Fibroblast of skin of abdomen (primary cell): ENCODE measurements at places on chromosomes 12 and 14.

GRCh38 chr12:98121963-98122362 lies 393.4 kb upstream of the TMPO start:
- no peak for DNase-seq

GRCh38 chr12:59597385-59597781 lies 1.6 kb downstream of the SLC16A7 start:
- peak; percentile 96 for DNase-seq

DNA sequence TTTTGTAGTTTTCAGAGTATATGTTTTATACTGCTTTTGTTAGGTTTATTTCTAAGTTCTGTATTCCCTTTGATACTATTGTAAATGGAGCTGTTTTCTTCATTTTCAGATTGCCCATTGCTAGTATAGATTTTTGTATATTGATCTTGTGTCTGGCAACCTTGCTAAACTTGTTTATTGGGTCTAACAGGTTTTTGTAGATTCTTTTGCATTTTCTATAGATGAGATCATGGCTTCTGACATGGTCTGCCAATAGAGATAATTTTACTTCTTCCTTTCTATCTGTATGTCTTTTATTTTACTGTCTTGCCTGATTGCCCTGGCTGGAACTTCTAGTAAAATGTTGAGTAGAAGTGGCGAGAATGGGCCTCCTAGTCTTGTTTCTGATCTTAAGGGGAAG lies 40.3 kb downstream of the ANKRD9 start:
- no peak for DNase-seq

GRCh38 chr12:128702371-128702770 lies 121.4 kb downstream of the SLC15A4 start:
- no peak for DNase-seq

GRCh38 chr12:67813456-67813904 lies 164.9 kb downstream of the DYRK2 start:
- DNase-seq = no peak

- DNase-seq = no peak
These were observed 22.3 kb downstream of the ATP5MC2 start for GRCh38 chr12:53653595-53653994.

DNA sequence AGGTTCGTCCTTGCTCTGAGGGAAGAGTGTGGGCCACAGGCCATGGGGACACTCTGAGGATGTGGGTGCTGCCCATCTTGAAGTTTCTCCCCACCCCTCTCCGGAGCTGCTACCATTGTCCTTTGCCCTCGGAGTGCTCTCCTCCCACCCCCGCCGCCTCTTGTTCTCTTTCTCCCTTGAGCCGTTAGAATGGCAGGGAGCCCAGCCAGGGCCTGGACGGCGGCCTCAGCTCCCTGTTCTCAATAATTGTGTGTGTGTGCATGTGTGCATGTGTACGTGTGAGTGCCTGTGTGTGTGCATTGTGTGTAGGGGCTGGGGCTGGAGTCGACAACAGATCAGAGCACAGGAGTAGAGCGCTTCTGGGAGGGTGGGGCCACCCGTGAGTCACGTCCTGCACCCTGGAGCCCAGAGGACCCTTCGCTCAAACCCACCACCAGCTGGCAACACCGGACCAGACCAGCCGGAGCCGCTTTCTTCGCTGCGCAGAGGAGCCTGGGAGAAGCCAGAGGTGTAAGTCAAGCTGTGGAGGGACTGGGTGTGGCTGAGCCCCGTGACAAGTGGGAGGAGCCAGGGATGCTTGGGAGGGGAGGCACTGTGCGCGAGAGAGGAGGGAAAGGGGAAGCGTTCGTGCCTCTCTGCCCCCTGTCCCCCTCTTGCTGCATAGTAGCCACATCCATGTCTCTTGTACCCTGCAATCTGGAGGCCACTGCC lies 25.9 kb upstream of the KCNA5 start:
- DNase-seq = no peak

GRCh38 chr14:90531497-90531896 lies 134.7 kb downstream of the CALM1 start:
- DNase-seq = no peak

GRCh38 chr12:52395761-52396434 lies 10.2 kb downstream of the KRT82 start:
- DNase-seq = peak; percentile 54

DNA sequence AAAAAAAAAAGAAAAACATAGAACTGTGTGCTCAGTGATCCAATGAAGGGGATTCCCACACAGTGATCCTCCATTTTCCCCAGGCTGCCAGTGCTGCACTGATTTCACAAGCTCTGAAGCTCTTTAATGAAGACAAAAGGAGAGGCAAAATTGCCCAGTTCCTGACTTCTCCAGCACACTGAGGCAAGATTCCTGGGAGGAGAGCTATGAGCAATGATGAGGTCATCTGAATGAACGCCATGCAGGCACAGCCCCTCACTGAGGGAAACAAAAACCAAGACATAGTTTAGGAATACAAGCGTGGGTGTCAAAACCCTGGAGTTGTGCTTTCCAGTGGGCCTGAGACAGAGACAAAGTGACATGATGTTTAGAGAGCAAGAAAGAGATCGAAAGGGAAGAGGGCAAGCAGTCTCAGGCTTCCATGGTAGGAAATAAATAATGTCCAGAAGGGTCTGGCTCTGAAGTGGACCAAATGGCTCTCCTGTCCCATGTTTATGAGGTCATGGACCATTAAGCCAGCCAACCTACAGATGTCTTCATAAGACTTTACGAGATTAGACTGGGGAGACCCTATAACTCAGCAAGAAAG lies 40.9 kb upstream of the SMUG1 start:
- DNase-seq = peak; percentile 96

GRCh38 chr14:22890416-22890815 lies 7.4 kb downstream of the REM2 start:
- no peak for DNase-seq

GRCh38 chr14:58002618-58003017 lies 136.7 kb upstream of the SLC35F4 start:
- DNase-seq = no peak

DNA sequence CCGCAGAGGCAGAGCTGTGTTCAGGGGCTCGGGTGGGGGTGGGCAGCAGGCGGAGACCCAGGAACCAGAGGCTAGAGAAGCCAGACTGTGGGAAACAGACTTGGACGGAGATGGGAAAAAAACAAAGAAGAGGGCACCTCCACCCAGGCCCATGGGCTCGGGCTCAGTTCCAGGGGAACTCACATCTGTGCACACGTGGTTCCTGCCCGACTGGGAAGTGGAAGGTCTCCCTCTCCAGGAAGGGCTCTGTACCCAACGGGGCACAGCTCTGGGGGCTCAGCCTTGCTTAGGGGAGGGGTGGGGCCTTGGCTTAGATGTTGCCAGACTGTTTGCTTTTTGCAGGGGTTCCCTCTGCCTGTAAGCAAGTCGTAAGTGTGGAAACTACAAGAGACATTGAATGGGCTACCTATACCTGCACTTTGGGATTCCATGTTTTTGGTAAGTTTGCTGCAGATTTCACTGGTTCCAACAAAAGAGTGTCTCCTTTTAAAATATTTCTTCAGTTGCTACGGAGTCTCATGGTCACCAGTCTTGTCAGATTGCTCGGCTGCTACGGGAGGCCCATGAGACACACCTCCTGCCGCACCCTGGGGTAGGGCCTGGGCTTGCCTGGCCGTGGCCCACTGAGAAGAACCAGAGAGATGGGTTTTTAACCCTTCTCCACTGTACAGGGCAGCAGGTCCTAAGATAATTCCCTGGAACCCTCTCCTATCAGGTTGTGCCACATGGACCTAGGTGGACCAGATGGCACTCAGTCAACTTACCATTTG lies 127.6 kb upstream of the EVL start:
- DNase-seq = no peak

- DNase-seq = no peak
These were observed 40.5 kb downstream of the RASSF3 start for GRCh38 chr12:64650762-64651161.

- DNase-seq = peak; percentile 91
These were observed 66.0 kb downstream of the KLHL28 start for GRCh38 chr14:44895716-44896115.

DNA sequence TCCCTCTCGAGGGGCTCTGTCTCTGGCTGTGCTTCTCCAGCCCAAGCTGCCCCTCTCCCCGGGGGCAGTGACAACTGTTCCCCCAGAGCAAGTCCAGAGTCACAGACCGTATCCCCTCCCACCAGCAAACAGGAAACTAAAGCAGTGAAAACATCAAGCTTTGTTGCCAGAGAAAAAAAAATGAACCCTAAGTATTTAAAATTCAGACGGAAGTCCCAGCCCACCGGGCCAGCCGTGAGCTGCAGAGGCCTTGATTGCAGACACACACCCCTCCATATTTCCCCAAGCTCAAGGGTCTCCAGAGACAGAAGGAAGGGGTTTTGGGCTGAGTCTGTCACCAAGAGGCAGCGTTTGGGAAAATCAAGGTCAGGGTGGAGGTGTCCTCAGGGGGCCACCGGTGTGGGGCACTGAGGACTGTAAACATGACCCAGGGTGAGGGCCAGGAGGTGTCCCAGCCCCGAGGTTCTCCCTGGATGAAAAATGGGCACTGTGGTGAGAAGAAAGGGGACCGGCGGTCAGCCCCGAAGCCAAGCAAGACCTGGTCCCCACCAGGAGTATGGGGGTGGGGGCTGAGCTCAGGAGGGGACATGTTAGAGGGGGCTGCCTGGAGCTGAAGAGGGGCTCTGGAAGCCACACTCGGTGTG lies 7.7 kb downstream of the PHETA1 start:
- no peak for DNase-seq

- DNase-seq = no peak
These were observed 105.8 kb downstream of the C12orf50 start for GRCh38 chr12:87923361-87923760.

DNA sequence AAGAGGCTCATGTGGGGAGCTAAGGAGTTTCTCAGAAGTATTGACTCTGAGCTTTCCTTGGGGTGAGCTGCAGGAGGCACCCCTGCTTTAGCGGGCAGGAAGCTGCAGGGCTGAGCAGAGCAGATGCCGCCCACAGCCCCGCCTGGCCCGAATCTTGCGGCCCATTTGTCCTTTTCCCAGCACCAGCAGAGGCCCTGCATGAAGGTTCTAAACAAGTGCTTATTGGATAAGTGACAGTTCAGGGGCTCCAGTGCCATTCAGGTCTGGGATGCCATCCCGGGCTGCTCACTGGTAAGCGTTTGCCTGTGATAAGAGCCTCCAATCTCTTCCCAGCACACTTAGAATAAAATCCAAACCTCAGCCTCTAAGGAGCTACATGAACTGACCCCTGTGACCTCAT lies 11.4 kb downstream of the RILPL1 start:
- no peak for DNase-seq

DNA sequence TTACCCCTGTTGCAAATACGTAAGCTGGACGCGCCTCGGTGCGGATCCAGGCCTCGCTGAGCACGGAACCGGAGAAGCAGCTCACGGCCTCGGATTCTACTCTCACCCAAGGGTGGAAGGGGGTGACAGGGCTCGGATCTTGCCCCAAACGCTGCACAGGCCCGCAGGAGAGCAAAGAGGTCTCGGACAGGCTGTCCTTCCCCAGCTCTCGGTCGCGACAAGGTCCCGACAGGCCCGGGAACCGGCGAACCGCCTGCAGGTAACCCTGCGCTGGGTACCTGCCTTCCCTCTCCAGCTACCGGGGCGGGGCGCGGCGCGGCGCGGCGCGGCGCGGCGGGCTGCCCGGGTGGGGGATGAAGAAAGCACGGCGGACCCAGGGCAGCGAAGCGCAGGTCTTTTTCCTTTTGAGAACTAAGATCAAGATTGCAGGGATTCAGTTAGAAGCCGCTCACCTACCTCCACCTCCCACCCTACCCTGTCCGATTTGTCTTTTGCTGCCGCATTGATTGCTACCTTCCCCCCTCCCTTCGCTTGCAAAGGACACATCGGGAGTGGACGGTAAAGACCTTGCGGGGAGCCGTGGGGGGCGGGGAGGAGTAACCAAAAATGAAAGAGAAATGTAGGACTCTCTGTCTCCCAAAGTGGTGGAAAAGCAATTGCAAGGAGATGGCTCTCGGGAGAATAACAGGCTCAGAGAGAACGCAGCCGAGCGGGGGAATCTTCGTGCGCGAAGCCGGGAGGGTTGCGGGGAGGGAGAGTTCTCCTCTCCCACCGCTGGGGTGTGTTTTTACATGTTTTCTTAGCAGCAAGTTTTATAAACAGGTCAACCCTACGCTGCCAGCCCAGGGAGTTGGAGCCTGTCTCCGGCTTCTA lies 8.4 kb upstream of the TBX3 start:
- no peak for DNase-seq

DNA sequence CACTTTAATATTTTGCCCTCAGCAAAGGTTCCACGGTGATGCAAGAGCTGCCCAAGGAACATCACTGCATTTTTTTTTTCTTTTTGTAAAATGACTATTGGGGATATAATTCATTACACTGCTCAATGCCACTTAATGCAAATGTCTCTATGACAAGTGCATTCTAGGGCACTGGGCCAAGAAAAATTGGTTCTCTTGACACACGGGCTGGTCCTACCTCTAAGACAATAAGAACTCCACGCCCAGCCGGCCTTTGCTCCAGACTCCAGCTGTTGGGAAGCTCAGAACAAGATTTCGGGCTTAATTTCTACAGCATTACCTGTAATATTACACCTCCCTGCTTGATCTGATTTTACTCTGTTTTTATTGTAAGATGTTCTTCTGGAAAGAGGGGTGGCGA lies 48.8 kb upstream of the VRK1 start:
- DNase-seq = no peak

DNA sequence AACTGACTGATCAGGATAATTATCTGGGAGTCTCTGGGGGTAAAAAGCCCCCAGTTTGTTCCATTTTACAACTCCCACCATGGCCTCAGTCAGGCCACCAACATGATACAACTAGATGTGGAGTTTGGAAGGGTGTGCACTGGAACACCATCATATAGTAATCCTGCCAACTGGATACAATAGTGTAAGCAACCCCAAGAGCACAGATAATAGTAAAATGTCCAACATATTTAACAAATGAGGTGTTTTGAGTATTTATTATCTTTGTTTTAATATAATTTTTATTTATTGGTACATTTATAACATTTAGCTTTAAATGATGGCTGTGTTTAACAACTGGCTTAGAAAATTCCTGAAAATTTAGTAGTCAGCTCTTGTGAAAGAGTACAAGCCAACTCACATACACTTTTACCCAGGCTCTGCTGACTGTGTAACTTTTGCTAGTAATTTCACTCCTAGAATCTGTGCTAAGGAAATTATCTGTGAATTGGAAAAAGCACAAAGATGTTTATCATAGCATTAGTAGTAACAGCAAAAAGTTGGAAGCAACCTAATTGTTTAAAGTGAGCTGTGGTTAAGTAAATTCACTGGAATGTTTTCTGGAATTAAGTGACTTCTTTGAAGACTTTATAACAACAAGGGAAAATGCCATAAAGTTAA lies 196.8 kb downstream of the RAD51B start:
- DNase-seq = peak; percentile 65

DNA sequence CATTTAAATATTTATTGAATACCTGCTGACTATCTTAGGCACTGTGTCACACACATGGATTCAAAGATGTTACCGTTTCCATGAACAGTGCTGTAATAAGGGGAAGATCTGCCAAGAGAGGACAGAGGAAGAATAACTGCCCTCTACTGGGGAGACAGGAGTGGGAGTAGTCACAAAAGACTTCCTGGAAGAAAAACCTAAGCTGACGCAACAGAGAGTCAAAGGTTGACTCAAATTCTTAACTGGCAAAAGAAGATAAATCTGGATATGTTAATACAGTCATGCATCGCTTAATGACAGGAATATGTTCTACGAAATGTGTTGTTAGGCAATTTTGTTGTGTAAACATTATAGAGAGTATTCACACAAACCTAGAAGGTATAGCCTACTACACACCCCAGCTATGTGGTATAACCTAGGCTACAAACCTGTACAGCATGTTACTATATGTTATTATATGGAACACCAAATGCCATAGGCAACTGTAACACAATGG lies 51.5 kb downstream of the DCAF5 start:
- DNase-seq = peak; percentile 87
